Activated naive CD4-positive, alpha-beta T cell treated with anti-CD3 and anti-CD28 coated beads for 36 hours (primary cell): ENCODE measurements at places on chromosomes 2 and 18. TPM values are rescaled to one million over a fixed set of nuclear protein-coding genes. Genes with fewer than 3 reads are reported as not detected.

DNA sequence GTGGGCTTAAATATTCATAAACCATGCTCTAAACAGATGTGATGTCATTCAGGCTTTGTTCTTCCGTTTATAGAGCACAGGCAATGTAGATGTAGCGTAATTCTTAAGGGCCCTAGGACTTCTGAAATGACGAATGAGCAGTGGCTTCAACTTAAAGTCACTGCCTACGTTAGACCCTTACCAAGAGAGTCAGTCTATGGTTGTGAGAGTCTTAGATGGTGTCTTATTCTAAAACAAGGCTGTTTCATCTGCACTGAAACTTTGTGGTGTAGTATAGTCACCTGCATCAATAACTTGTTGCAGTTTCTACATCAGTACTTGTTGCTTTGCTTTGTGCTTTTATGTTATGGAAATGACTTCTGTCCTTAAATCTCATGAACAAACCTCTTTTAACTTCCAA is 56.0 kb downstream of the PIK3C3 start:
- H3K27ac ChIP-seq = peak overlapping the region; percentile 41
- no peaks in the 10 kb centered on the region for H3K27me3 ChIP-seq
- no peak for DNase-seq
- H3K36me3 ChIP-seq = peaks cover 28% of the 10 kb centered on the region

The UGT1A5 gene
- not detected for total RNA-seq

GRCh38 chr2:239293775-239294430 is 106.9 kb downstream of the HDAC4 start:
- peaks cover 6% of the 10 kb centered on the region for H3K27me3 ChIP-seq
- peaks cover 2% of the 10 kb centered on the region for H3K36me3 ChIP-seq
- peak; percentile 89 for DNase-seq
- peak overlapping the region; percentile 68 for H3K4me3 ChIP-seq
- peaks cover 79% of the 10 kb centered on the region for H3K4me1 ChIP-seq
- peak overlapping the region; percentile 80 for H3K27ac ChIP-seq

The IFT172 gene
- total RNA-seq = 12.7 TPM

- H3K4me3 ChIP-seq = no peak overlapping the region
- H3K27ac ChIP-seq = no peak overlapping the region
- H3K27me3 ChIP-seq = no peaks in the 10 kb centered on the region
- no peak for DNase-seq
- H3K36me3 ChIP-seq = no peaks in the 10 kb centered on the region
- no peaks in the 10 kb centered on the region for H3K4me1 ChIP-seq
These were observed 514.0 kb upstream of the CDH2 start for GRCh38 chr18:28690836-28691495.

DNA sequence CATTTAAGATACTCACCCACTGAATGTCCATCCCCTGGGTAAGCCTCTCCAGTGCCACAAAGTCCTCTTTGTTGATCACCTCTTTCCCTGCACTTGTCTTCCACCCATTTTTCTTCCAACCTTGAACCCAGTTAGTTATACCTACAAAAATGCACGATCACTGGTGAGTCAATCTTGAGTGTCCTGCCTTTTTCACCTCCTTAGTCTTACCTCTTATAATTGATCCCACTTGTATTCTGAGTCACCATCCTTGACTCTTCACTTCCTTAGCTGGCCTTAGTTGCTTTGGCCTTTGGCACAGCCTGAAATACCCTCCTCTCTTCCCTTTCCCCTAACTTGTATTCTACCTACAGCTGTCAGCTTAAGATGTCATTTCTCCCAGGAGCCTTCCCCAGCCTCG is 10.2 kb downstream of the RNASEH1 start:
- H3K4me1 ChIP-seq = peaks cover 4% of the 10 kb centered on the region
- no peak for DNase-seq
- H3K4me3 ChIP-seq = no peak overlapping the region
- H3K36me3 ChIP-seq = peaks cover 53% of the 10 kb centered on the region

- H3K4me3 ChIP-seq = no peak overlapping the region
- DNase-seq = peak; percentile 25
- H3K27ac ChIP-seq = no peak overlapping the region
- H3K36me3 ChIP-seq = peaks cover 14% of the 10 kb centered on the region
These were observed 27.3 kb downstream of the CYB5A start for GRCh38 chr18:74264303-74265020.

DNA sequence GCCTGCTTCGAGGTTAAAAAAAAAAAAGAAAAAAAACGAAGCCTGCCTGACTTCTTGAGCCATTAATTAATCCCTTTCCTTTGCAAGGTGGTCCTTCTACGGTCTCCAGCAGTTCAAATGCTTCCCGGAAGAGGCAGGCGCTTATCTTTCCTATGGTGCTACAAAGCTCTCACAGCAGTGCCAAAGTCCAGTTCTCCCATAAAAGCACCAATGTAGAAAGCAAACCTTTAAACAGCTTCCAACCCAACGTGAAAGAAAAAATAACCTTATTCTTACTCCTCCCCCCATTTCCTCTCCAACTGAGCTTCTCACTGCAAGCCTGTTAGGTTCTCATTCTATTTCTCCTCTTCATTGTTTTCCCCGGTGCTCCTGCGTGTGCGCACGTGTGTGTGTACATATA is 317.4 kb upstream of the SOX11 start:
- no peak for DNase-seq
- no peaks in the 10 kb centered on the region for H3K36me3 ChIP-seq
- H3K4me3 ChIP-seq = no peak overlapping the region
- no peak overlapping the region for H3K27ac ChIP-seq

DNA sequence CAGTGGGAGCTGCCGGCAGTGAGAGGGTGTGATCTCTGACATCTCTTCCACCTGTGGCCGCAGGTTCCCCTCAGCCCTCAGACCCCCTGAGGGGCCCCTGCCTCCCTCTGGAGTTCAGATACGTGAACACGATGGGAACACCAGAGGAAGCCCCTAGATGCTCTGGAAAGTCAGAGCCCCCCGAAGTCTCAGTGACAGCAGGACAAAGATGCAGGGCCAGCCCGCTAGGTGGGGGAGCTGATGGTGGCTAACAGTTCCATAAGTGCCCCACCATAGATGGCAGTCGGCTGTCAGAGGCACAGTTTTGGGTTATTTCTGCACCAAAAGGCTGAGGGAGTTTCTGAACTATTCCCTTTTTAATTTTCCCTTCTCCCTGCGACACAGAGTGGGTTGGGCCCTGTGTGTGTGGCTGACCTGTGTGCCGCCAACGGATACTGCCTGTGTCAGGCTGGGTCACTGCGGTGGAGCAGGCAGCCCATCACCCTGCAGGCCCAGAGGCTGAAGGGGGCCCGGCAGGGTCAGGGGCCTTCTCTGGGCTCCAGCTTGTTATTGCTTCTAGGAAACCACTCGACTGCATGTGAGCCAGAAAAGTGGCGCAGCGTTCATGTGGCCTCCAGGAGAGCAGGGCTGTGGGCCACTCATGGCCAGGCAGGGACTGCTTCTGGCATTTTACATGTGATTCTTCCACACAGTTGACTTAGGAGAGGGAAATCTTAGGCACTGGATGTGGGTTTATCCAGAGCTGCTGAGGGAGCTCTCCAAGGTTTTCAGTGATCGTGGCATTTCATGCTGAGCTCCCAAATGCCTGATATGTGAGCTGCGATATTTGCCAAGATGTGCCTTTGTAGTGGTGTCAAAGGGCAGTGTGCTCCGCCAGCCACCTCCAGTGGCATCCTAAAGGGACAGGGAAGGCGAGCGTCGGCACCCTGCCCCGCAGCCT is 225.1 kb downstream of the SH3RF3 start:
- H3K4me1 ChIP-seq = peaks cover 28% of the 10 kb centered on the region
- no peaks in the 10 kb centered on the region for H3K27me3 ChIP-seq
- H3K27ac ChIP-seq = no peak overlapping the region
- no peak for DNase-seq

The PRKAG3 gene
- not detected for total RNA-seq

- no peak overlapping the region for H3K27ac ChIP-seq
- H3K4me1 ChIP-seq = no peaks in the 10 kb centered on the region
- H3K4me3 ChIP-seq = no peak overlapping the region
- DNase-seq = peak; percentile 35
- peaks cover 2% of the 10 kb centered on the region for H3K27me3 ChIP-seq
These were observed 63.3 kb upstream of the GALNT5 start for GRCh38 chr2:157194097-157194688.

- H3K27ac ChIP-seq = no peak overlapping the region
- H3K4me1 ChIP-seq = no peaks in the 10 kb centered on the region
- no peaks in the 10 kb centered on the region for H3K36me3 ChIP-seq
- no peak for DNase-seq
These were observed 161.6 kb downstream of the RDH14 start for GRCh38 chr2:18398833-18399232.

DNA sequence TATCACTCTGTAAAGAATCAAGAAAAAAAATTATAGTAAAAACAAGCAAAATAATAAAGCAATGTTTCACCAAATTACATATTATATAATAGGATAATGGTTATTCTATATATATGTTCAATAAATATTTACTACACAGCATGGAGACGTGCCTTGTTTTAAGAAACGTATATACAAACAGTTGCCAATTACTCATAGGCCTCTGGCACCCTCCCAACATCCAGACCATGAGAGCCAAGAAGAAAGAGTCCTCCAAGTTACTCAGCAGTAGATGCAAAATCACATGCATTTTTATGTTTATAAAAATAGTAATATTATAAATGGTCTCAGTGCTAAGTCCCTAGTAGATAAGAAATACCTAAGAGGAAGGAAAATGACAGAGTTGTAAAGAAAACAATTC is 64.8 kb downstream of the REV1 start:
- DNase-seq = no peak
- no peak overlapping the region for H3K27ac ChIP-seq
- H3K4me1 ChIP-seq = peaks cover 2% of the 10 kb centered on the region
- H3K4me3 ChIP-seq = no peak overlapping the region
- no peaks in the 10 kb centered on the region for H3K27me3 ChIP-seq

- peaks cover 26% of the 10 kb centered on the region for H3K36me3 ChIP-seq
- no peak overlapping the region for H3K4me3 ChIP-seq
- no peak for DNase-seq
- H3K27me3 ChIP-seq = no peaks in the 10 kb centered on the region
These were observed 2.6 kb downstream of the IL18RAP start for GRCh38 chr2:102425441-102426132.

The AQP12A gene
- not detected for total RNA-seq

DNA sequence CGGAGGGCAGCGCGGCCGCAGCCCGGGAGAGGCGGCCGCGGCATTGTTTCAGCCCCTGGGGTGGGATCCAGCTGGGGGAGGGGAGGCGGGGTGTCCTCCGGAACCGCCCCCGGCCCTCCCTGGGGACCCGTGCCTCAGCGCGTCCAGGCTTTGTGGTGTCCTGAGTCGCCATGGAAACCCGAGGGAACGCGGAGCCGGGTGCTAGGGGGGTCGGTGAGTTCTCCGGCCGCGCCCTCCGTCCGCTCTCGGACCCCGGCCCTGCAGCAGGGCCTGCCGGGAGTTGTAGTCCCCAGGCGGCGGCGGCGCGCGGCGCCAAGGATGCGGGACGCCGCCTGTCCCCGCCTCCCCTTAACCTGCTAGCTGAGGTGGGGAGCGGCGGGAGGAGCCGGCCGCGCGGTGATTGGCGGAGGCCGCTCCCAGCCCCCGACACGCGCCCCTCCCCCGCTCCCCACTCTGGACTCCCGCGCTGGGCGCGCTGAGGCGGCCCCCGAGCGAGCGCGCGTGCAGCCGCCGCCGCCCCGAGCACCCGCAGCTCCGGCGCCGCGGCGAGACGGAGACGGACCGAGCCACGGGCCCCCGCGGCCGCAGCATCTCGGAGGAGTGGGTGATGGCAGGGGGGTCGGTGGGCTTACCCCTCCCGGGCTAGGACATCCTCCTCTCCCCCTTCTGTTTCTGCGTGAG is at the start of gene DPYSL5:
TSS of gene DPYSL5 (plus strand) at position 478 of the 681 bp plus-strand sequence. CDS start 50,368 bp downstream, outside the sequence.
- no peaks in the 10 kb centered on the region for H3K36me3 ChIP-seq
- no peak for DNase-seq
- peaks cover 15% of the 10 kb centered on the region for H3K4me1 ChIP-seq
- H3K27me3 ChIP-seq = peaks cover 43% of the 10 kb centered on the region
- H3K4me3 ChIP-seq = peak within 1 kb of the TSS; percentile 66
- no peak within 1 kb of the TSS for H3K27ac ChIP-seq

DNA sequence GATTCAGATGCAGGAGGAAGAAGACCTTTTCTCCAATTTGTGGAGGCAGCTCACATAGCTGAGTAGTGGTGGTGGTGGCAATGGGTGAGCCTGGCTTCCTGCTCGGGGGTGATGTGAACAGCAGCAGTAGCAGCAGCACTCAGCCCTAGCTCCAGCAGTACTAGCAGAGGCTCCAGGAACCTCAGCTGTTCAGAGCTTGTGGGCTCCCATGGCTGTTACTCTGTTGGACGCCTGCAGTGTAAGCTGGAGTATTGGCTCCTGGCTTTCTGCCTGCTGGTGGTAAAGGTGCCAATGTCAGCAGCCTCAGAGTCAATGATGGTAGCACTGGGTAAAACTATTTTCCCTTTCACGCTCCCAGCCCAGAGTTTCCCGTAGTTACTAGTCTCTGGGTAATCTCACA is 3.1 kb upstream of the SEH1L start:
- H3K27me3 ChIP-seq = no peaks in the 10 kb centered on the region
- peaks cover 22% of the 10 kb centered on the region for H3K4me1 ChIP-seq
- H3K27ac ChIP-seq = no peak overlapping the region
- H3K36me3 ChIP-seq = peaks cover 15% of the 10 kb centered on the region
- no peak for DNase-seq

DNA sequence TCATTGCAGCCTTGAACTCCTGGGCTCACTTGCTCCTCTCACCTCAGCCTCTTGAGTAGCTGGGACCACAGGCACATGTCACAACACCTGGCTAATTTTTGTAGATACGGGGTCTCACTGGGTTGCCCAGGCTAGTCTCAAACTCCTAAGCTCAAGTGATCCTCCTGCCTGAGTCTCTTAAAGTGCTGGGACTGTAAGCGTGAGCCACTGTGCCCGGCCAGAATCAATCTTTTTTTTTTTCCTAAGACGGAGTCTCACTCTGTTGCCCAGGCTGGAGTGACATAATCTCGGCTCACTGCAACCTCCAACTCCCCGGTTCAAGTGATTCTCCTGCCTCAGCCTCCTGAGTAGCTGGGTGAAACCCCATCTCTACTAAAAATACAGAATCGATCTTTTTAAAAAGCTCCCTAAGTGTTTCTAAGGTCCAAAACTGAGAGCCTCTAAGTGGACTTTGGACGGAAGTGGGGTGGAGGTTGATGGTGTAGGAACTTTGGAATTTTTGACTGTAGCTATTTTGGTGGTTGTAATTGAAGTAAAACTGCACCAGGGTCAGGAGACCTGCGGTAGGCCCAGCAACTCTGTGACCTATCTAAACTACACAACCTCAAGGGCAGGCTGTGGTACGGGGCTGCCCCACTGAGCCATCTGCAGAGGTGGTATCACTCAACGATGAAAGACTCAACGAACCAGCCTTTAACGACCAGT is 82.9 kb downstream of the POLR1A start:
- no peaks in the 10 kb centered on the region for H3K4me1 ChIP-seq
- H3K4me3 ChIP-seq = no peak overlapping the region
- H3K27me3 ChIP-seq = no peaks in the 10 kb centered on the region
- H3K36me3 ChIP-seq = peaks cover 11% of the 10 kb centered on the region

GRCh38 chr18:26536032-26536431 is 12.3 kb downstream of the KCTD1 start:
- H3K27ac ChIP-seq = no peak overlapping the region
- no peaks in the 10 kb centered on the region for H3K27me3 ChIP-seq
- H3K4me1 ChIP-seq = peaks cover 4% of the 10 kb centered on the region
